ENCODE measurements at places on chromosomes 5 and 9.

DNA sequence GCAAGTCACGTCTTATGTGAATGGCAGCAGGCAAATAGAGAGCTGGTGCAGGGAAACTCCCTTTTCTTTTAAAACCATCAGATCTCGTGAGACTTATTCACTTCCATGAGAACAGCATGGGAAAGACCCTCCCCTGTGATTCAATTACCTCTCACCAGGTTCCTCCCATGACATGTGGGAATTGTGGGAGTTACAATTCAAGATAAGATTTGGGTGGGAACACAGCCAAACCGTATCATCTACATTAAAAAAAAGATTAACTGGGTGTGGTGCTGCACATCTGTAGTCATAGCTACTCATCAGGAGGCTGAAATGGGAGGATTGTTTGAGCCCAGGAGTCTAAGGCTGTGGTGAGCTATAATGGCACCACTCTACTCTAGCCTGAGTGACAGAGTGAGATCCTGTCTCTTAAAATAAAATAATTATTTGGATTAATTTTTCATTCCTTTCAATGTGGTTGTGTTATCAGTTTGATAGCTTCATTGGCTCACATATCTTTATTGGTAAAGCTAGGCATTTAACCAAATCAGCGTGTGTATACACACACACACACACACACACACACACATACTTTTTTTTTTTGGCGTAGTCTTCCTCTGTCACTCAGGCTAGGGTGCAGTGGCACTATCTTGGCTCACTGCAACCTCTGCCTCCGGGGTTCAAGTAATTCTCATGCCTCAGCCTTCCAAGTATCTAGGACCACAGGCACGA is 21.8 kb downstream of the DENND4C start:
- no peak for DNase-seq

DNA sequence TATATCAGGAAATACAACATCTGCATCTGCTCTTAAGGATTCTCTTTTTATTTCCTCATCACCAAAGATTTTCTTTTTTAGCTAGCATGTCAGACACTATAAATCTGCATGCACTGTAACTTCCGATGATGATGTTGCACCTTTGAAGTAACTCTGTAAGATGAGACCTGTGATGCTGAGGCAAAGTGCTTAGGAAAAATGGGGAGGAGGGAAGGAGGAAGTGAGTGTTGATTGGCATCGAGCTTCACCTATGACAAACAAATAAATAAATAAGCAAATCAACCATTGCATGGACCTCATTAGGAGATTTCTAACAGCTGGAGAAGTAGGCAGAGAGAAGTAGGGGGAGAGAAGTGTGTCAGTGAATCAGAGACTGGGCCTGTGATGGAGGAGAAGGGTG is 52.6 kb downstream of the ENC1 start:
- peak; percentile 8 for DNase-seq

DNA sequence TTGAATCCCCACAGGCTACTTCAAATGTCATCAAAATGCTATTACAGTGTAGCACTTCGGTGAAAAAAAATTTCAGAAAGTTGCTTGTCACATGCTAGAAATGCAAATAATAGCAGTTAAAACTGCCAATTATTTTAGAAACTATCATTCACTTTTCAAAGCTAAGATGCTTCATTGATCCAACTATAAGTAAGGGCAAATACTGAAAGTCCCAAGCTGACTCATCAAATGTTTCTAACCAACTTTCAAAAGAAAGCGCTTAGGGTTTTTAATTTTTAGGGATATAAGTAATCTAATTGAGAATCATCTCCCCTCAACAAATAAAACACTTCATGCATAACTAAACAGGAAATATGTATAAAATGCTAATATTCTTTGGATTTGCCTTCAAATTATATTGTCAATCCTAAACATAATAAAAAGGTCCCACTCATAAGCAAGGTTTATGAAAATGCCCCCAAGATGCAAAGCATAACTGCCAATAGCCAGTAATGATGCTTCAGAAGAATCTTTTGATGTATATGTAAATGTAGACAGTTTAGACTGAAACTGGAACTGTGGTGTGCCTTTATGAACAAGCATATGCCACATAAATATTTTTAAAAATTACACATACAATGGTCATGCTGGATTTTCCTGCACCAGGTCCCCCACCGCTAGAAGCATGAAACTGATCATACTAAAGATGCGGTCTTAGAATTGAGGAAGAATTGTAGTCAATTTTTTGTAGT is 12.2 kb downstream of the ACTL7A start:
- no peak for DNase-seq

GRCh38 chr5:86929123-86929766 is 311.5 kb downstream of the COX7C start:
- DNase-seq, result no peak

DNA sequence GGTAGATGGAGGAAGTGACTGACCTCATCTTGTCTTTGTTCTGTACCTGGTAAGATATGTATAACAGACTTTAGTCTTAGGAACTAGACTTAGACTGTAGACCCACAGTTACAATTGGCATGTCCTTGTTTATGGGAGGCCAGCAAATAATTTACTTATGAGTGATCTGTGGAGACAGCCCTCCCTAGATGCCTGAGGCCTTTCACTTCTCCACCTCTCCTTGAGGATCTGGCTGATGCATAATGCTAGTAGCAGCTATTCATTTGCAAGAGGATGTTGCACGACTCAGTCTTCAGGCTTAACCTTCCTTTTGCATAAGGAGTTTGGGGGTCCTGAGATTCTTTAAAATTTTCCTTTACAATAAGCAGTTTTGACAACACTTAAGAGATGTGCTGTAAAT is 100.7 kb downstream of the YTHDC2 start:
- no peak for DNase-seq
